ENCODE measurements at places on chromosomes 11 and 22.

GRCh38 chr22:31287818-31288495 is 4.3 kb downstream of the PIK3IP1 start:
- no peak for DNase-seq

DNA sequence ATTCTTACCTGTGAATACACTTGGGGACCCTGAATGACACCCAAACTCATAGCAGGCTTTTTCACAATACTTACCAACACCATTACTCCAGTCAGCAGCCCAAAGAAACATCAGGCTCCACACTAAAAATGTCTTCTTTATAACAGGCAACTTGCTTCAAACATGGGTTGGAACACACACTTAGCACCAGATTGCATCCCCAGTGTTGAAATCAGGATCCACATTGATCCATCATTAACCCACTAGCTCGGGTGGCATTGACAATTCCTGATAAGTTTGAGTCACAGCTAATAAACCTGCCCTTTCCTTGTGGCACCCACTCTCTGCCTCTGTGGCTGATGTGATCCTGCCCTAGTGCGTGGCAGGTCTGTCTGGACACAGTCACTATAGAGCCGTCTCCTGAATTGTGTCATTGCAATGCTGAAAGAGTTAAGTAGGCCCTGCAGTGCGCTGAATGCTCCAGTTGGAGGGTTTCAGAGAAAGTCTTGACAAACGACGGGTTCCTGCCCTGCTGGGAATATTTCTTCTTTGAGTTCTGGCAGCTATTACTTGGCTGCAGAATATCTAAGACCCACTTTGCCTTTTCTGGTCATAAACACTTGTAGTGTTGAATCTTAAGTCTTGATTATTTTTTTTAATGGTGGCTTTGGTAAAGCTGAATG is 19.6 kb upstream of the C11orf96 start:
- no peak for DNase-seq

DNA sequence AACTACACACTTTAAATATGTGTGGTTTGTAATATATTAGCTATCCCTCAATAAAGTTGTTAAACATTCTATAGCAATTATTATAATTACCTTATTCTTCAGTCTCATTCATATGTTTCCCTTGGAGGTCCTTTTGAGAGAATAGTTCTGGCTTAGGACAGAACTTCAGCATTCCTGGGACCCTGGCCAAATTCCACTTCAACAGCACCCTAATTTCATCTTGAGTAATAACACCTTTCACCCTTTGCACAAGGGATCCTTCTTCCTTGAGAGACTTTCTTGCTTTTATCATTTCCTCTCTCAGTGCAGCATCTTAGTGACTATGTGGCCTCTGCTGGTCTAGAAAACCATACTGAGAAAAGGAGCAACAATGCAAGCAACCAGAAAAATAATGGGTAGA is 255.9 kb downstream of the C11orf87 start:
- no peak for DNase-seq

DNA sequence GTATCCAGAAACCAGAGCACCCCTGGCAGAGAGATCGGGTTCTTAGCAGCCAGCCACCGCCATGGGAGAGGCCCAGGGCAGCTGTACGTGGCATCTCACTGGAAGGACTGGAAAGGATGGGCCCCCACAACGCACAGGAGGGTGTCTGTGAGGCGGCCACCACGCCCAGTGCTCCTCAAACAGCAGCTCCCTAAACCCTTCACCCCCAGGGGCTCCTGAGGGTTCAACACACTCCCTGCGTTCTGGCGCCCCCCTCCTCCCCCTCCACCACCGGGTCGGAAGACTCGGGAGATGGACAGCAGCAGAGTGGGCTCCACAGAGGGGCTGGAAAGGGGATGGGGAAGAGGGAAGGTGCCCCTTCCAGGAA is 1.1 kb downstream of the MAPK12 start:
- no peak for DNase-seq

GRCh38 chr11:77705195-77705875 is 67.7 kb upstream of the CLNS1A start:
- DNase-seq = peak; percentile 38

DNA sequence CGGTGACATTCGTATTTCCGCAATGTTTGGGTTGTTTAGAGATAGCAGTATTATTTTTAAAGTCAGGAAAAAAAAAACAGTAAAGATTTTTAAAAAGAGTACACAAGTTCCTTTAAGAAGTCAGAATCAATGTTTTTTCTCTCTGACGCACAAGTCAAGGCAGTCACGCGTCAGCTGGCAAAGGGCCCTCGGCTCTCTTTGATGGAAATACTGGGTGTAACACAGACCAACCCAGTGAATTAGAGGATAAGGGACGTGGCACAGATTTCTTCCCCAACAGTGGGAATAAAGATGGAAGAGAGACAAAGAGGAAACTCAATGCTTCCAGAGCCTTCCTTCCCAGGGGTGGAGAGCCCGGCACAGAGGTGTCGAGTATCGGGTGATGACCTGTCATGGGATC is 13.4 kb downstream of the ASCC2 start:
- no peak for DNase-seq

DNA sequence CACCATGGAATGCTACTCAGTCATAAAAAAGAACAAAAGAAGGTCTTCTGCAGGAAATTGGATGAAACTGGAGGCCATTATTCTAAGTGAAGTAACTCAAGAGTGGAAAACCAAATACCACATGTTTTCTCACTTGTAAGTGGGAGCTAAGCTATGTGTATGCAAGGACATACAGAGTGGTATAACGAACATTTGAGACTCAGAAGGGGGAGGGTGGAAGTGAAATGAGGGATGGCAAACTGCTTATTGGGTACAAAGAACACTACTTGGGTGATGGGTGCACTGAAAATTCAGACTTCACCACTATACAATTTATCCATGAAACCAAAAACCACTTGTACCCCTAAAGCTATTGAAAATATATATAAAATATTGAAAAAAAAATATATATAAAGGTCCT is 13.4 kb upstream of the CAT start:
- DNase-seq = no peak

GRCh38 chr11:69925366-69926196 is 106.4 kb upstream of the FGF3 start:
- no peak for DNase-seq

- no peak for DNase-seq
Observed at GRCh38 chr11:94801866-94802460, 33.8 kb downstream of the AMOTL1 start.

GRCh38 chr11:116637766-116638165 is 135.0 kb downstream of the BUD13 start:
- DNase-seq = no peak

- no peak for DNase-seq
Observed at GRCh38 chr11:71145988-71146824, 106.2 kb downstream of the SHANK2 start.

DNA sequence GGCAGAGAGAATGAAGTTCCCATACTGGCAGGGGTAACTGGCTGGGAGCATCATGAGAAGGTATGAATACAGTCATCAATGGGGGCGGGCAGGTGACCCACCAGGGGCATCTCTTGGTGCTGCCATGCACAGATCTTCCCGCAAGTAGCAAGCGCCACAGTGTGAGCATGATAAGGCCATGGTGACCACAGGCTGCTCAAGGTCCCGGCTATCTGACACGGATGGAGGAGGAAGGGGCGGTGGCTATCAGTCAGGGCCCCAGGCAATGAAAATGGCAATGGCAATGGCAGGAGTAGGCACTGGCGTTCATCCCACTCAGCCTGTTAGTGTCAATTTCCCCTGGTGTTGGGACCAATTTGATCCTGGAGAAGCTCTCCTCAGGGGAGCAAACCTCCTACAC is 21.6 kb downstream of the ASCL2 start:
- DNase-seq = no peak

- no peak for DNase-seq
Observed at GRCh38 chr11:64531906-64532312, 59.1 kb upstream of the SLC22A12 start.

DNA sequence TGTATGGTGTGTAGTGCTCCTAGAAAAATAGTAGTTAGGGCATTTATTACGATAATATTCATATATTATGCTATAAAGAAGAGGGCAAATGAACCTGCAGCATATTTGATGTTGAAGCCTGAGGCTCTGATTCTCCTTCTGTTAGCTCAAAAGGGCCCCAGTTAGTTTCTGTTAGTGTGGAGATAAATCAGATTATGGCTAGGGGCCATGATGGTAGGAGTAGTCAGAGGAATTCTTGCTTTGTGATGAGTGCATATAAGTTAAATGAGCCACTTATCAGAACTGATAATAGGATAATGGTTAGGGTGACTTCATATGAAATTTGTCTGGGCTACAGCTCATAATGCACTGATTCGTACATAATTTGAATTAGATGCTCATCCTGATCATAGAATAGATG is 298.4 kb downstream of the DYNC2H1 start:
- no peak for DNase-seq

DNA sequence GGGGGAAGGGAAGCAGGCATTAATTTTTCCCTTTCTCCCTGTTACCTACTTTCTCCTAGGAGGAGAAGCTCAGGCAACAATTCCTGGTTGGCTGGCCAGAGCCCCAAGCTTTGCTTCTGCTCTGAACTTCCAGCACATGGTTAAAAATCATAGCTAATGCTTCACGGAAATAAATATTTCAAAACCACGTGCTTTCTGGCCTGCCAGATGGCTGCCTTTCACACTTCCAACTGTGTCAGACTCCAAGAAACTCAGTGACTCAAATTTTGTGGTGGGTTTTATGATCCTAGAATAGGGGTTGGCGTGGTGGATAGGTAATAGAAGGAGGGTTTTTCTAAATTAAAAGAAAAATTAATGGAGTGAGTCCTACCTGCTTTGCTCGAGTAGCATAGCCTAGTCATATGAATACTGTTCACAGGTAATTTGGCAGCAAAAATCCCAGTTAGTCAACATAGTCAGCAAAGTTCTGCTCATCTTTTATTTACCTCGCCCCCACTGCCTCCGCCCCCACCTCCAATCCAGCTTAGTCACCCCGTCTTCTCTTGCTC is 58.6 kb downstream of the SC5D start:
- DNase-seq = no peak

DNA sequence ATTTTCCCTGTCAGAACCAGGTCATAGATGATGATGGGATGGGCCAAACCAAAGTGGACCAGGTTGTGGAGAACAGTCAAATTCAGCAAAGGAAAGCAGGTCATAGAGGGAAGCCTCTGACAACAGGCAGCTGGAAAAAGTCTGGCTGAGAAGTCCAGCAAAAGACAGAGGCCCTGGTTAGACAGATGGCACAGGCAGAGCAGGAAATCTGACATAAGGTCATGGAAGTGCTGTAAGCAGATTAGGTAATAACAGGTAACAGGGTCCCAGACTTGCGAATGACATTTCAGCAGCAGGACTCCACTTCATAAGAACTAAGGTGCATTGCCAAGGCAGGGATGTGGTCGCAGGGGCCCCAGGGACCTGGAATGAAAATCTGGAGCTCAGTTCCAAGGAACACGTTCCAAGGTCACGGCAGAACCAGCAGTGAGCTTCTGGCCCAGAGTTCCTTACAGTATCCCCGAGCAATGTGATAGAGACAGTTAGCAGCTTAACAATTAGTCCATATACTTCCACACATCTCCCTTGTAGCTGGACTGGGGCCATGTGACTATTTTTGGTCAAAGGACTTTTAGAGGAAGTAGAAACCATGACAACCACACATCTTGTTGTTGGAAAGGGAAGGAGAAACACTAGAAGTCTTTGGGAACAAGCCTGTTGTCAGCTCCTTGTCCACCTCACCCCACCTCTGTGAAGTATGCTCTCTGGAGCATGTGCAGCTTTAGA is 75.4 kb downstream of the ME3 start:
- DNase-seq = no peak

GRCh38 chr11:119786431-119787073 is 57.6 kb upstream of the NECTIN1 start:
- no peak for DNase-seq

GRCh38 chr11:709109-709997 is 3.3 kb downstream of the EPS8L2 start:
- DNase-seq = no peak

- no peak for DNase-seq
Observed at GRCh38 chr22:48945621-48946458, 881.8 kb downstream of the BRD1 start.

DNA sequence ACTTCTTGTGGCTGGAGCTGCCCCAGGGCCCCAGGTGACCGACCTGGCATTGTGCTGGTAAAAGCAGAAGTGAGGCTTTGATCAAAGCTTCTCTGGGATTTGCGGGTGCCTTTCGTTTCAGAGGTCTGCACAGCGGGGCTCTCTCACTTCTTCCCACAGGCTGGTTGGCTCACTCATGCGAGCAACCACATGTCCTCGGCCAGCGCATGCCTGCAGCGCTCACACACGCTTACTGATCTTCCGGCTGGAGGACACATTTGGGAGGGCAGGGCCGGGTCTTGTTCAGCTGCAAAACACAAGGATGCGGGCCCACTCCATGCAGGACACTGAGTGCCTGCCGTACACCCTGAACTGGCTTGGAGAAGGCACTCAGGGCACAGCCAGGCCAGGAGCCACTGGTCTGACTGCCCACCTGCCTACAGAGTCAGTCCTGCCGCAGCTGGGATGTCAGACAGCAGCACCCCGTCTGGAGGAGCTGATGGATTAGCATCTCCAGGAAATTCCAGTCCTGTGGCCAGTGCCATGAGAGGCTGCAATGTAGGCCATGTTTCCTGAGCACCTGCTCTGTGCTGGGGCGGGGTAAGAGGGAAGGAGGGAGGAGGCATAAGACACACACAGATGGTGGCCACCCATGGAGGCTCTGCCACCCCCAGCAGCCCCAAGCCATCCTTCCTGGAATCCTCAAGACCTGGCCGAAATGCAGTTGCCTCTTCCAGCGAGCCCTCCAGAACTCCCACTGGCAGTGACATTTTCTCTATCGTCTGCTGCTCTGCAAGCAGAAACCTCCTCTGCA is 1383.2 kb downstream of the BRD1 start:
- no peak for DNase-seq

DNA sequence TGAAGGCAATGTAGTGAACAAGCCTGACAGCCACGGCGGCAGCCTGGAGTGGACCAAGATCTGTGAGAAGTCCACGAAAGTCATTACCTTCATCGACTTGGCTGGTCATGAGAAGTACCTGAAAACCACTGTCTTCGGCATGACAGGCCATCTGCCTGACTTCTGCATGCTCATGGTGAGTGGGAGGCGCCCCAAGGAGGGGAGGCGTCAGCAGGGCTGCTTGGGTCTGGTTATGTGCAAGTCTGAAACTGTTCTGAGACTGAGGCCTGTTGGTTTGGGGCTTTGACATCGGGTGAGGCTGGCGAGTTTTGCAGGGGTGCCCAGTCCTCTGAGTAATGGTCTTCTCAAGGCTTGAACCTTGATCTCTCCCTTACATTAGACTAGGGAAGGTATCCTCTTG is 11.1 kb downstream of the GTPBP1 start:
- no peak for DNase-seq

- DNase-seq = no peak
Observed at GRCh38 chr11:61833926-61834277, 5.8 kb downstream of the FADS2 start.

DNA sequence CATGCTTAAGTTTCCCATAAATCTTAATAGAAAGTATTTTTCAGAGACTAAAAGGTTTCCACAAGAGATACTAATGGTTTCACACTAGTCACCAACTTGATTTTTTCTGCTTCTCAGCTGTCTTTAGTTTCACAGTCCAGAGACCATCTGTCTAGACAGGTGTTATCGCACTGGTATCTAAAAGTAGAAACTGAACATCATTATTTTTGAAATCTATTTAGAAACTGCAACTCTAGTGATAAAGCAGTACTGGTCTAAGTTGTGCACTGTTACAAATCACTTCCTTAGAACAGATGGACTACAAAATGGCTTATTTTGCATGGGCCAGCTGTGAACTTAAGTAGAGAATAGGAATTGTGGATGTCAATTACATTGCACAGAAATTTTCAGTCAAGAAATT is 78.0 kb downstream of the CNTN5 start:
- DNase-seq = no peak

Data from H54 (cell line).